GM20000 (cell line): ENCODE measurements at places on chromosomes 2 and 18.

DNA sequence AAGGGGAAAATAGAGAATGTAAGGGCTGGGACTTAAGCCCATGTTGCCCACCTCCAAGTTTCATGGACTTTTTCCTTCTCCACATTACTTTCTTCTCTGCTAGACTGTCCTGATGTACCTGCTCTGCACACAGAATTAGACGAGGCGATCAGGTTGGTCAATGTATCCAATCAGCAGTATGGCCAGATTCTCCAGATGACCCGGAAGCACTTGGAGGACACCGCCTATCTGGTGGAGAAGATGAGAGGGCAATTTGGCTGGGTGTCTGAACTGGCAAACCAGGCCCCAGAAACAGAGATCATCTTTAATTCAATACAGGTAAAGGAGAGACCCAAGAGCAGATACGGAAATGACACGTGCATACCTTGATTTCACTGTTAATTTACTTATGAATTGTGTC is 16.2 kb upstream of the TYMS start:
- DNase-seq: no peak

- DNase-seq: no peak
Observed at GRCh38 chr2:231450548-231450989, 13.7 kb downstream of the NCL start.

- DNase-seq: no peak
Observed at GRCh38 chr2:217953011-217953481, 49.7 kb downstream of the TNS1 start.

- DNase-seq: no peak
Observed at GRCh38 chr2:635687-636621, 41.3 kb downstream of the TMEM18 start.

GRCh38 chr2:15315411-15315810 is 245.7 kb downstream of the NBAS start:
- DNase-seq: no peak

DNA sequence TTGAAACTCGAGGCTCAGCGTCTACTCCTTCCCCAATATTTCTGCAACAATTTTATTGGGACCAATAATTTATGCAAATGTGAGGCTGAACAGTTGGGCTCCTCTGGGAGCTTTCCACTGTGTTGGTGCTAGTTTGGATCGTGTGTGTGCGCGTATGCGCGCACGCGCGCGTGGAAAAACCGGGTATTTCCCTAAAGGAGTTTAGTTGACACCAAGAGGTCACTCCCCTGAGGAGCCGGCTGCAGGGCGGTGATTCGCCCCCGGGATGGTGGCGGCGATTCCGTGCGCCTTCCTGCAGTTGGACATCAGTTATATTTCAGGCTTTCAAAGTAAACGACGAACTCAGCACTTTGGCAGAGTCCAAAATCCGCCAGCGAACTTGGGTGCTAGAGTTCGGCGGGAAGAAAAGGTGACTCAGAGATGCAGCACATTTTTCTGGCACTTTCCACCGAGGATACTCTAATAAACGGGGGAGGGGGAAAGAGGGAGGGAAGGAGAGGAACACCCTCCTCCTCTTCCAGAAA is 186.5 kb upstream of the FANCL start:
- DNase-seq: peak; percentile 22

DNA sequence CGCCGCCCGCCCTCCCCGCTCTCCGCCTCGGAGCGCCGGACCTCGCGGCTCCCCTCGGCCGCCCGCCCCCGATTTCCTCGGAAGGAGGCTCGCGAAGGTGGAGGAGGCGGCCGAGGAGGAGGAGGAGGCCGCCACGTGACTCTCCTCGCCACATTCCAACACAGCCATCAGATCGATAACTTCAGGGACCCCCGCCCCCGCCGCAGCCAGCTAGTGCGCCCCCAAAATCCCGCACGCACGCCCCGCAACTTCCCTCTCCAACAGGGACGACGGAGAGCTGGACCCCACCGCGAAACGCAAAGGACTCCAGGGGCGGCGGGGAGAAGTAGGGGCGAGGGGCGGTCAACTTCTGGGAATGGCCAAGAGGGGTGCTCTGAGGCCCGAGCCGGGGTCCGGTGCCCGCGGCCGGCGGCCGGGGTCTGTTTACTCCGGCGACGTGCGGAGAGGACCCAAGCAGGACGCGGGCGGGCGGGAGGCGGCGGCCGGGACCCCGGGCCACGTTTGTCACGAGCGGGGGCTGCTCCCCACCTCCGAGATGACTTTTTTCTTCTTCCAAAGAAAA is 2.0 kb downstream of the ZNF521 start:
- peak; percentile 25 for DNase-seq

DNA sequence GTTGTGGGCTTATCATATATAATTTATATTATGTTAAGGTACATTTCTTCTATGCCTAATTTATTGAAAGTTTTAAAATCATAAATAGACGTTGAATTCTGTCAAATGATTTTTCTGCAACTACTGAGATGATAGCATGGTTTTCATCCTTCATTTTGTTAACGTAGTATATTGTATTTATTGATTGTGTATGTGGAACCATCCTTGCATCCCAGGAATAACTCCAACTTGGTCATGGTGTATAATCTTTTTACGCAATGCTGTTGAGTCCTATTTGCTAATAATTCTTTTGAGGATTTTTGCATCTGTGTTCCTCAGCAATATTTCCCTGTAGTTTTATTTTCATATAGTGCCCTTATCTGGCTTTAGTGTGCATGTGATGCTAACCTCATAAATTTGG is 152.7 kb downstream of the ADCYAP1 start:
- no peak for DNase-seq

DNA sequence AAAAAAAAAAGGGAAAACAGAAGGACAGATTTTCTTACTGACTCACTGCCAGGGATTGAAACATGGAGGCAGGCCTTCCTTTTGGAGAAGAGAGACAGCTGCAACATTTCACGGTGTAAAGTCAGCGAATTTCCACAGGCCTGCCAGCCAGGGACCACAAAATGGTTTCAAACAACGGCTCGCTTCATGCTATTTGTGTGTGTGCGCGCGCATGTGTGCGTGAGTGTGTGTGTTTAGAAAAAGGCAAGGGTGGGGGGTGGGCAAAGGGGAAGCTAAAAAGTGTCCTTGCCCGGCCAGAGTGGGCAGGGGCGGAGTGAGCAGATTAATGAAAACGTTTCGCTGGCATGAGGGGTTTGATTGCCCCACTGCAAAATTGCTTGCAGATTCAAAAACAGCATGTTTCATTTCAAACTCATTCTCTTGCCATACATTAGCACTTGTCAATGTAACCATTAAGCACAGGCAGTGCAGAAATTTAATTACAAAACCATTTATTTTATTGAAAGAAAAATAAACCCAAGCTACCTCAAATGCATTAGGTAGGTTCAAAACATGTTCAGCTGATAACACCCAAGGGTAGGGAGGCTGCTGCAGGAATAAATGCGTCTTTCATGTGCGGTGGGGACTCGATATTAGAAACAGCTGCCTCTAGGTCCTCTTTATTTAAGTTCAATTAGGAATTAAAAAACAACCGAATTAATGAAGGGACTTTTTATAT is 182.1 kb upstream of the SIX2 start:
- DNase-seq: no peak

DNA sequence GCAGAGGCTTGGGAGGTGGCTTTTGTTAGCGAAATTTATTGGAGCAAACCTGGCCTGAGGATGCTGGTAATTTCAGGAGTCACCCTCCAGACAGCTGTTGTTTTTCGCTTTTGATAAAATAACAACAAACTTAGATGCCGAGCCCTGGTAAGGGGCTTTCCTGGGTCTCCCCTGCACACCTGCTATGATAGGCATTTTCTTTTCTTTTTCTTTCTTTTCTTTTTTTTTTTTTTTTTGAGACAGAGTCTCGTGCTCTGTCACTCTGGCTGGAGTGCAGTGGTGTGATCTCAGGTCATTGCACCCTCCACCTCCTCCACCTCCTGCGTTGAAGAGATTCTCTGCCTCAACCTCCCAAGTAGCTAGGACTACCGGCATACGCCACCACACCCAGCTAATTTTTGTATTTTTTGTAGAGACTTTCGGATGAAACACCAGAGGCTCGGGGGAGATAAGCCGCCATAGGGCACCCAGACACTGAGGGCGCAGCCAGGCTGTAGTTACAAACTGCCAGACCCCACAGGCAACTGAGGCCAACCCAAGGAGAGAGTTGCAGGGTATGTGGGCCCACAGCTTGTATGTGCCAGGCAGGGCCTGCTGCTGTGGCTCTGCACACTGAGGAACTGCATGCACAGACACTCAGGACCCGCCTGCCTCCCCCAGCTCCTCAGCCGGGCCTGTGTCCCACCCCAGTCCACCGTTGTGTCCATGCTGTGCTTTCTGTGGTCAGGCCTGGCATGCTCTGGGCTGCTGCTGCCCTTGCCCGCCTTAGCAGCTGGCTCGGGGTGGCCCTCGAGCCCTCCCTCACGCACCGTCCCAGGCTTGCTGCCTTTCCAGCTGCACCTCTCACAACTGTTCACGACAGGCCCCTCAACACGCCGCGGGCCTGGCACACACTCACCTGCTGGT is 3.9 kb downstream of the GYPC start:
- DNase-seq: no peak

DNA sequence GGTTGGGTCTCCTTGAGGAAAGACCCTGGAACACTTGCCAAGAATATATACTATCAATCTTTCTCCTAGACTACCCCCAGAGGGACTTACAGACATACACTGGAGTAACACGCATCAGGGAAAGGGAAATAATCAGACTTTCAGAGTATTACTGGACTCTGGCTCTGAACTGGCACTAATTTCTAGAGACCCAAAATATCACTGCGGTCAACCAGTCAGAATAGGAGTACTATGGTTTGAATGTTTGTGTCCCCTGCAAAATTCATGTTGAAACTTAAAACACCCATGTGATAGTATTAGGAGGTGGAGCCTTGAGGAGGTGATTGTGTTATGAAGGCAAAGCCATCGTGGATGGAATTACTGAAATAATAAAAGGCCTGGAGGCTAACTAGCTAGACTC is 323.7 kb downstream of the EN1 start:
- DNase-seq: no peak

GRCh38 chr2:152284398-152284797 is 50.6 kb upstream of the FMNL2 start:
- no peak for DNase-seq

DNA sequence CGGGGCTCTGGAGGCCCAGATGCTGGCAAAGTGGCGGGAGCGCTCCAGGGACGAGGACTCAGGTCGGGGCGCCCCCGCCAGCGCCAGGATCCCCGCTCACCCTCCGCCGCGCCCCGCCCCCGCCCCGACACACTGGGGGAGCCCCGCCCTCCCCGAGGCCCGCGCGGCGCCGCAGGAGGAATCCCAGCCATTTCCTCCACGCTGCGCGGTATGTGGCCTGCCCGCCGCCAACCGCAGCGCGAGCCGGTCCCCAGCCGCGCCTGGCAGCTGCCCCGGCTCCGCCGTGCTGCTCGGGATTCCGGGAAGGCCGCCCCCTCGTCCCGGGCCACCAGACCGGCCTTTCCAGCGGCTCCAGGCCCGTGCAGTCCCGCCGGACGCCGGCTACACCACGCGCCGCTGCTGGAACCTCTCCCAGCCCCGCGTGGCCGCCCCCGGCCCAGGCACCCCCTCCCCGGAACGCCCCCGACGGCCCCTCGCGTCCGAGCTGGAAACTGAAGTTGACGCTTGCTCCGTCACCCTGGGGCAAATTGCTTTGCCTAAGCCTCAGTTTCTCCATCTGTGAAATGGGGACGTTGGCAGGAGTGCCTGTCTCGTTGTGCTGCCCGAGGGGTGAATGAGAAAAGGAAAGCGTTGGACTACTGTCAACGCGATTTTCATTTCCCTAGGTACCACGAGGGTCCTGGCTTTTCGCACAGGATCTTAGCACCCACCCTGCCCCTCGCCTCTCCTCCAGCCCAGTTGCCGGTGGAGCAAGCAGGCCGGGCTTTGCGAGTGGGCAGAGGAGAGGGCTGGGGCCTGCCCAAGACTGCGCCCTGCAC is 53.6 kb downstream of the PKDCC start:
- DNase-seq: peak; percentile 74

- DNase-seq: no peak
Observed at GRCh38 chr18:44979748-44980147, 299.1 kb downstream of the SETBP1 start.

DNA sequence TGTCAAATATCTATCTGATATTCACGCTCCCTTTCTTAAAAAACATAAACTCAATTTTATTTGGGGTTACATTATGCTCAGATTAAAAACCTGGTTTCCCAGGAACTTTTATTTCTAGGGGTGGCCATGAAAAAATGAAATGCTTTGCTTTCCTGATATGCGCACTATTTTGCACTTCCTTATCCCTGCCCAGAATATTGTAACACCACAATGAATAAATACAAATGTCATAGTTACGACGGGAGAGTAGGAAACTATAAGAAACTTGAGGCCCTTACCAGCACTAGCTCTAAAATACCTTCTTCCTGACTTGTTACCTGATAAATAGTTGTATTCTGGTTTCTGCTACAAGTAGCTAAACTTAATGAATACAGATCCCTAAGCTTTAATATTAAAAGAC is 475.6 kb upstream of the CWC22 start:
- DNase-seq: no peak
